NCI-H1436 (cell line): ENCODE measurements at places on chromosomes 2 and 18.

DNA sequence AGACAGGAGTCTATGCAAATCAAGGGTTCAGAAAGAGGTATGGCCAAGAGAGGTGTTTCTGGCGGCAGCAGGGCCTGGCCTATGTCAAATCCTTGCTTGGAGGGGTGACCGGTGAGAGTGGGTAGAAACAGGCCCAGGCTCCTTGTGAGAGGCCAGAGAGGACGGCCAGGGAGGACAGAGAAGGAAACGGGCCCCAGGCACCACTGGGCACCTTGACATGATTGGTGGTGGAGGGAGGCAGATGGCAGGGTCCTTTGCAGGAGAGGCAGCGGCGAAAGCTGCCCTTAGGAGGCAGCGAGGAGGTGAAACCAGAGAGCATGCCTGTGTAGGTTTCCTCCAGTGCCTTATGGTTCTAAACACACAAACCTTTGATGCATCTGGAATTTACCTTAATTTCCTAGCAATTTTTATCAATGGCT lies 6.2 kb downstream of the RAMP1 start:
- no peak for DNase-seq

- no peak for DNase-seq
Observed at GRCh38 chr2:203713381-203713780, 6.9 kb downstream of the CD28 start.

DNA sequence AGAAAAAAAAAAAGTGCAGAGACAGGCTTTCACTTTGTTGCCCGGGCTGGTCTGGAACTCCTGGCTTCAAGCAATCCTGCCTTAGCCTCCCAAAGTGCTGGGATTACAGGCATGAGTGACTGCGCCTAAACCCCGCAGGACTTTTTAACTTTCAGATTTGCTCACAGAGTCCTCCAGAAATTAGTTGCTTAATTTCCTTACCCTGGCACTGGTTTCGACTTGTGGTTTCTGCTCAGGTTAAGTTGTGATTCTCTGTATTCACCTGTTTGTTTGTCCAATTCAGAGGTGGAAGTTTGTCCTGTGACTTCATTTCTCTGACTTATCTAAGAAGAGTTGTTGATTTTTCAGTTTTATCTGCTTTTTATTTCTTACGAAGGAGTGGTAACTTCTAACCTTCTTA lies 238.1 kb downstream of the TMEM182 start:
- no peak for DNase-seq

GRCh38 chr2:191122638-191123294 lies 28.0 kb downstream of the STAT4 start:
- no peak for DNase-seq

- no peak for DNase-seq
Observed at GRCh38 chr2:28656937-28657615, 94.6 kb upstream of the PPP1CB start.

- no peak for DNase-seq
Observed at GRCh38 chr18:50466634-50467033, 91.8 kb downstream of the SKA1 start.

- DNase-seq: no peak
Observed at GRCh38 chr18:2971741-2972552, 41.0 kb downstream of the LPIN2 start.

- no peak for DNase-seq
Observed at GRCh38 chr2:25127646-25128045, 40.7 kb downstream of the POMC start.

DNA sequence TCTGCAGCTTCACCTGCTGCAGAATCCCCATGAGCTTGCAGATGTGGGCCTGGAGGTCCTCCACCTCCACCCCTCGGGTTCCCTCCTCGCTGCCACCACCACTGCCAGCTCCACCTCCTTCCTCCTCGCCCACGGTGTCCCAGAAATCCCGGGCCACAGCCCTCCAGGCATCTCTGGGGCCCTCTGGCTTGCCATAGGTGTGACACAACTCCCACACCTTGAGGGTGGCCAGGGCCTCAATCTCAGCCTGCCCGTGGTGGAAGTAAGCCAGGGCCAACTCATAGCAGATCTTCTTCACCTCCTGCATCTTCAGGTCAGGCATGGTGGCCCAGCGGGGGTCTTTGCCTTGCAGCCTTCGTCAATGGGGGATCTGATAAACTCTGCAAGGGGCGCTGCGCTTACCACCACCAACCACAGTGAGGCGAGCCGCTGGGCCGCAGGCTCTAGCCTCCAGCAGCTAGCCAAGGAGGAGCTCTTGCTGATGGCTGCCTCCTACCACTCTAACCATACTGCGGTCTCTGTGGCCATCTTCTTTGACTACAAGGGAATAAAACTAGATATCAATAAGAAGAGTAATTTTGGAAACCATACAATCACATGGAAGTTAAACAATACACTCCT lies 36.1 kb upstream of the ANKRD62 start:
- DNase-seq: no peak

- no peak for DNase-seq
Observed at GRCh38 chr2:98377544-98377943, 31.3 kb downstream of the CNGA3 start.

DNA sequence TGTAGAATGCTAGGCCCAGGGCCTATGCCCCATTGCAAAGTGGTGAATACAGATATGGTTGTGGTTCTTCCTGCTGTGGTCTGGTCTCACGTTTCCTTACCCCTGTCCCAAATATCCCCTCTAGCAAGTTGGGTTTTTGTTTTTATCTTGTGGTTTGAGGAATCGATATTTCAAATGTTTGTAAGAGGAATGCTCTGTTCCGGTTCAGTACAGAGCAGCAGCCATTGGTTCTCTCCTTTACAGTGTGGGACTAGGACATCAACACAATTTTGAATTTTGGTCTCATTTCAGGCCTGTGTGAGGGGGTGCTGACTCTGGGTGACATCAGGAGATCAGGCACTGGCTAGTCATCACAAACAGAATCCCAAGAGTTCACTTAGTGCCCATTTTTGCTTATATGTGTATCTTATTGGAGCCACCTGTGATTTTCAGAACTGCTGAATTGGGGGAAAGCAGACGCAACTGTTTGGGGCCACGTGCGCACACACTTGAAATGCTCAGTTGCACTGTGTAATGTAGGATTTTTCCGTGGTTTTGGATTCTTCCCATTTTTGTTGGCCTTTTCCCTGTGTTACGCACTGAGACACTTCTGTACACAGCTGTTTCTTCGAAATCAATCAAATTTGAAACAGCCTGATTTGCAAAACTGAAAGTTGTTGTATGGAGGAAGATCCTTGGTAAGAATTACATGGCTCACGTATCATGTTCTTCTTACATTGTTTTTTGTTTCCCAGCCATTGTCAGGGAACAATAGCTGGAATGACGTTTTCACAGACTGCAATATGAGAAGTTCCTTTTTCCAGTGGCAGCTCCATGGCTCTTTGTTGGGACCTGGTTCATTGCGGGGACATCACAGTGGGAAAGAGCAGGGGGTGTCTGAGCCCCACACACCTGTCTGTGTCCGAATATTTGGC lies 8.6 kb downstream of the SH3BP4 start:
- DNase-seq: peak; percentile 15

GRCh38 chr2:61371027-61371426 lies 99.9 kb downstream of the USP34 start:
- DNase-seq: no peak

DNA sequence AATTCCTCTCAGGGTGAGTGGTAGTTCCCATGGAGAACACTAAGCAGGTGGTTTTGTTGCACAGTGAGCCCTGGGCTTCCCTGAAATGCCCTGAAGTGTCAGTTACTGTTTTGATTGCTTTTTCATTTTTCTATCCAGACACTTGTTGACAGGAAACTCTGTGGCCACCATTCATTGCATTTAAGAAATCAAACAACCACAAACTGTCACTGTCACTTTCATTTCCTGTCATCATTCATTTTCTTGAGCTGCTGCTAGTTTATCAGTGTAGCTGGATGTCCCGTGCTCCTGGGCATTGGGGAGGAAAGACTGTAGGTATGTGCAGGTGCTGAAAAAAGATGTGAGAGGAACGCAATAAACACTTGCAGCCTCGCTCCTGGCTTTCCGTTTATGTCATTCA lies 891.6 kb upstream of the ZEB2 start:
- no peak for DNase-seq

GRCh38 chr2:98730053-98730706 lies 752 bp downstream of the MGAT4A start:
- DNase-seq: peak; percentile 35

DNA sequence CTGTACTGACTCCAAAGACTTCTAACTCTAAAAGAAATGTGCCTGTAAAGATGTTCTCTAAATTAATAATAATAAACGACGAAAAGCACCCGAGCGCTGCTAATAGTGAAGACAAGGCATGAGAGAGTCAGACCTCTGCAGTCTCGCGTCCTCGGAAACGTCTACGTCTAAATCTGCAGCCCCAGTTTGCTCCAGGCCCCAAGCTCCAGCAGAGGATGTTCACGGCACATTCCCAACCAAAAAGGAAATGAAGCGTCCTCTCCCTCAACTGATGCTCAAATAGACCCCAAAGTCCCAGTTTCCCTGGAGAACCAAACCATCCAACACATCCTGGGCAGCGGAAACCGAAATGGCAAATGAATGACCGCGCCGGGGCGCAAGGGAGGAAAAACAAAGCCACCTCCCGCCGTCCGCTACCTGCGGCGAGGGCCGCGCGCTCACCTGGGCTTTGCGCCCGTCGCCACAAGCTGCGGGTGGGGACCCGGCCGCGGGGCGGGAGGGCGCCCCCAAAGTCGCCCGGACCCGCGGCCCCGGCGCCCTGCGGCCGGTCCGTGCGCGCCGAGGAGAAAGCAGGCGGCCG lies 47.1 kb upstream of the CCDC150 start:
- peak; percentile 56 for DNase-seq

GRCh38 chr2:22883054-22883453 lies 501.9 kb upstream of the KLHL29 start:
- DNase-seq: no peak

DNA sequence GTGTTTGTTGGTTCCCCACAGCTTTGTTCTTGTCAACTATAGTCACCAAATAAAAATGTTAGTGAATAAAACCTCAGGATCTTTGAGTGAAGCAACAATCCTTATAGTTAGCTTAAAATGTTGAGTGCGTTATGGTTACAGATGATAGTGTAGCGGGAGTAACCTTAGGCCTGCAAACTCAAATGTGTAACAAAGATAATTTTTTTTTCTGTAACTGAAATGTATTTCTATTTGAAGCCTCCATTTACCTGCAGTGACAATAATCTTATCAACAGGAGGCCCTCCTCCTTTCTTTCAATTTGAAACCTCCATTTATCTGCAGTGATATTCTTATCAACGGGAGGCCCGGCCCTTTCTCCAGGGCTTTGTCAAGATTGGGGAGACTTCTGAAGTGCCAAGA lies 3.1 kb upstream of the C2orf49 start:
- DNase-seq: no peak

DNA sequence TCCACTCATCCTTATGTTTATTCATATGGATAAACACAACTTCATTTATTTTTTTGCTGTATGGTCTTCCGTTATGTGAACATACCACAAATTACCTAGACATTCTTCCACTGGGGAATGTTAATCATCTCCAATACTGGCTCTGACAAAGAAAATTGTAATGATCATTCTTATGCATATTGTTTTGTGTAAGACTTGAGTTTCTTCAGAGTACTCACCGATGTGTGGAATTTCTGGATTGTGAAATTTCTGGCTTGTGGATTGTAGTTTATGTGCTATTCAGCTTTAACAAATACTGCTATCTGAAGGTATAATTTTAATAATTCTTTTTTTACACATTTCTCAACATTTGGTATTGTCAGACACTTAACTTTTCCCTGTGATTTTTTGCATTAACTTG lies 212.2 kb upstream of the THUMPD2 start:
- no peak for DNase-seq

DNA sequence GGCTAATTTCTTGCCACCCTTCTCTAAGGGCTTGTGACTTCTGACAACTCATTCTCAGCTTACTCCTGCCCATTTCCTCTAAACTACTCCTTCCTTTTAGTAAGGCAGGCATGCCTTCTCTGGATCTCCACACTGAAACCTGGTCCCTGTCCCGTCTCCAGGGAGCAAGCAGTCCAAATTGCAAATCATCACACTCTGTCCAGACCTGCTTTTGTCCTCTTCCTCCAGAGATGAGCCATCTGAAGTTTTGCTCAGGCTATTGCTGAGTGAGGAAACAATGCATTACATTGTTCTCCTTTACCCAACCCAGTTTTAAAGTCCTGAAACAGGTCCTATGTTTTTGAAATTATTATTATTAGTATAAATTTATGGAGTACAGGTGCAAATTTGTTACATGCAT lies 57.3 kb downstream of the ARHGAP25 start:
- DNase-seq: no peak

- no peak for DNase-seq
Observed at GRCh38 chr2:233025706-233026105, 6.8 kb upstream of the NEU2 start.

DNA sequence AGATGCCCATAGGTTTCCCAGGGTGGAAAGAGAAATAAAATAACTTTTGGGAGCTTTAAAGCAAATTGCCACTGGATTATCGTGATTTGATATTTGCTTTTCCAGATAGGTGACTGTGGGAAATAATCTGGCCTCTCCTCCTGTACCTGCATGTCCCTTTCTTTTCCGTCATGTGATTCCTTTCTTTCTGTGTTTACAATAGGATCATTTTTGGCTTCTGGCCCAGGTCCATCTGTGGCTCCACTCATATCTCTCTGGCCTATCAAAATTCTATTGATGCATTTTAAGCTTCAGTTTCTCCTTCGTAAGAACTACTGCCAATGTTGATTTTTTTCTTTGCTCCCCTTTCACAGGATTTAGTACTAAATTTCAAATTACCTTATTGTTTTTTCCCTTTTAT lies 153.6 kb downstream of the CCDC85A start:
- DNase-seq: no peak

DNA sequence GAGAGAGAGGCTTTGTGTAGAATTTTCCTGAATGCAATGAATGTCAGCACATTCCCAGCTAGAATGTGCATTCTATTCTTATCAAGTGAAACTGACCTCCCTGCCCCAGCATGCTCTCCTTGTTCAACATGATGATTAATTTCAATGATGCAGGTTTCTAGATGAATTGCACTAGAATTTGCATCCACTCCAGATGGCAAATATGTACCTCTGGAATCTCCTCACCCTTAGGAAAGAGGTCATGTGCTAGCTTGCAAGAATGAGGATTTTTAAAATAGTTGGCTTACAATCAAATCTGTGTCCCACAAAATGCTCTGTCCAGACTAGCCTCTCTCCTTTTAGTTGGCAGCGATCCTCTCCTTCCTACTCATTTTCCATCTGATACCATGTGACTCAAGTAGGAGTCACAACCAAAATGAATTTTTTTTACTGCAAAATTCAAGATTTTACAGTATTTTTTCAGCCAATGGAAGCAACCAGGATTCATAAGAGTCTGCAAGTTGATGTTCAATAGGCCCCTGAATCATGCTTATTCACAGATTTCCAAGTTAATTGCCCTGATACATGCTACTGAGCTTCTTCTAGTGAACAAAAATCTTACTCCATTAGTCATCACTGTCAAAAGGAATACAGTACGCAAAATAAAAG lies 21.0 kb upstream of the STAT4 start:
- DNase-seq: no peak
